ENCODE measurements at places on chromosomes 3 and 15.

GRCh38 chr3:165796701-165797100 is 40.5 kb downstream of the BCHE start:
- no peak for DNase-seq

GRCh38 chr3:158560979-158561378 is 10.0 kb upstream of the MLF1 start:
- no peak for DNase-seq

DNA sequence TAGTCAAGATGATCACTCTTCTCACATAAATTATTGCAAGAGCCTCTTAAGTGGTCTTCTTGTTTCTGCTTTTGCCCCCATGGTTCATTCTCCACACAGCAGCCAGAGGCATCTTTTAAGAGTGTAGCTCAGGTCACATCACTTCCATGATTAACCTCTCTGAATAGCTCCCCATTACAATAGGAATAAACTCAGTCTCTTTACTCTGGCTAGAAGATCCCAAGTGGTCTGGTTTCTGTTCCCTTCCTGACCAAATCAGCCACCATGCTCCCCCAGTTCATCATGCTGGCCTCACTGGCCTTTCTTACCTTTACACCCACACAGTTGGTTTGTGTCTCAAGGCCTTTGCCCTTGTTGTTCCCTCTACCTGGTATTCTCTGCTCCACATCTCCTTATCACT is 8.2 kb downstream of the HHATL start:
- DNase-seq, result no peak

DNA sequence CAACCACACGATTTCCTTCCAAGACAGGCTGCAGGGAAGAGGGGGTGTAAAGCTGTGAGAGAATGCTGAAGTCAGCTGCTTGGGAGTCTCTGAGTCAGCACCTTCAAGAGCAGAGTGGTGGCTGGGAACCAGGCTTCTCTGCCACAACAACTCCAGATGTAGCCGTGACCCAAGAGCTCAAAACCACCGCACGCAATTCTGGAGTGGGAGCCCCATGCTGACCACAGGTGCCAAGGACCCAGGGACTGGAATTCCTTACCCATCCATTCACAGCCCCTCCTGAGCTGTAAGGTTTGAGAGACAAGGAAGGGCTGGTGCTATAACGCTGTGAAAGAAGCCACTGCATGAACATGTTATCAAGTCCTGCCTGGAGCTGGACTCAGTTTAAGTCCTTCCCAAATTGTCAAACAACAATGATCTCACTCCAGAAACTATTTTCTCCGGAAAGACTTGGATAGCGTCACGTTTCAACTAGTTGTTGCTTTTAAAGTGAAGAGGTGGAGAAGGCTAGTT is 61.4 kb downstream of the UMPS start:
- no peak for DNase-seq

DNA sequence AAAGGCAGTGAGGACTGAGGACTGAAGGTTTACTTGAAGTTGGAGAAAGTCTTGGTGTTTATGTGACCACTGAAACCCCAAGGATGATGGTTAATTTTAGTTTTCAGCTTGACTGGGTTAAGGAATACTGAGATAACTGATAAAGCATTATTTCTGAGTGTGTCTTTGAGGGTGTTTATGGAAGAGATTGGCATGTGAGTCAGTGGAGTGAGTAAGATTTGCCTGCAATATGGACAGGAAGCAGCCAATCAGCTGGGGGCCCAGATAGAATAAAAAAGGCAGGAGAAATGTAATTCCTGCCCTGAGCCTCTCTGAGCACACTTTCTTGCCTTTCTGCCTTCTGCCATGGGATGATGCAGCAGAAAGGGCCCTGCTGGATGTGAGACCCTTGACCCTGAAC is 92.4 kb downstream of the KBTBD8 start:
- DNase-seq, result no peak

DNA sequence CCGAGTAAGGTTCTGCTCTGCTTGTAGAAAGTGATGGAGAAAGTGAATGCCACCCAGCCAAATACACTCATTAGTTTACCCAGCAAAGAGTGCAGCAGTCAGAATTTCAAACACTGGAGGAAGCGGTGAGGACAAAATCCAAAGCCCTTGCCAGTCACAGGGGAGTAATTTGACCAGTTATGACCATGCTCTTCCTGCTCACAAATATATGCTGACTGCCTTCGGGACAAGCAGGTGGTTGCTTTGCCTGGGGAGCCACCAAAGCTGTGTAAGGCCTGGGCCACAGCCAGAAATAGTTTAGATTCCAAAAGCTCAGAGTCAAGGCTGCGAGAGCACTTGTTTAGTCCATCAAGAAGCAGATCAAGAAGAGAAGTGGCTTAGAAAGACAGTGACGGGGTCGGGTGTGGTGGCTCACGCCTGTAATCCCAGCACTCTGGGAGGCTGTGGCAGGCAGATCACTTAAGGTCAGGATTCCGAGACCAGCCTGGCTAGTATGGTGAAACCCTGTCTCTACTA is 51.0 kb upstream of the ATP13A3 start:
- DNase-seq, result peak; percentile 55

DNA sequence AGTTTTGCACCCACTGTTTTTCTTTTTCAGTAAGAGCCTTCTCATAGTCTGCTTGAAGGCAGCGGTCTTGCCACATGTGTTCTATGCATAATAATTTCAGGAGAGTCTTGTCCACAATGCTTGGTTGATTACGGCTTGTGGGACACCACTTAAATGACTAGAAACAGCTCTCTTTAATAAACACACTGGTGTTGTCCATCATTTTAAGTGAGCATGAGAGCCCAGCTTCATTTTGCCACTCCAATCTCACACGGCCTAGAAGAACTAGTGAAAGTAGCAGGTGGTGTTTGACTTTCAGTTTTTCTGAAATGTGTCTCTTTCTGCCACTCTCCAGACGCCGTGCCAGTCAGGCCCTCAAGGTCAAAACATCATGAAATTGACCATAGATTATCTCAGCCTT is 292.1 kb downstream of the LPP start:
- no peak for DNase-seq

GRCh38 chr3:194013928-194014327 is 122.0 kb upstream of the HES1 start:
- DNase-seq, result no peak

DNA sequence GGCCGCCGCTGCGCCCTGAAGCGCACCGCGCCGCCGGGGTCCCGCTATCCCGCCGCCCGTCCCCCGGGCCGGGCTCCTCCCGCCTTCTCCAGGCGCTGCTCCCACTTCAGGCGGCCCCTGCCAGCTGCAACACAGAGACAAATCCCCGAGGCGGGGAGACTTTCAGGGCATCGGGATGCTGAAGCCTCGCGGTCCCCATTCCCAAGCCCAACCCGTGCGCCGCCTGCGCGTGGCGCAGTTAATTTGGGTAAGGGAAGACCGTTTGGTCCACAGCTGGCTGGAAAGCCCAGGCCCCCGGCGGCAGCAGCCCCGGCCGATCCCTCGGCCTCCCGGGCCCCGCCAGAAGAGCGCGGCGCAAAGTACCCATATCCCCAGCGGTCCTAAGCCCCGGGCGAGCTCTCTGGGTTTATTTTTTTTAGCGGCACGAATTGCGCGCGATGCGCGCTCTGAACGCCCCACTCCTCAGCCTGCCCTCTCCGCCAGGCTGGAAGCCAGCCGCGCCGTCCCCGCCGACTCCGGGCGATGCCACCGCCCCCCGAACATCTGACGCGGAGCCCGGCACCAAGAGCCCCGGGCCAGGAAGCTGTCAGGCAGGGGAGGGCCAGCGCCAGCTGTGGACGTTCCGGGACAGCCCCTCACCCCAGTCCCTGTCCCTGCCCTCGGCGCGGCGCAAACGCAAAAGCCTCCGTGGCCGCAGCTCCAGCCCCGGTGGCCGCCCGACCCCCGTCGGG is 517 bp downstream of the FBN1 start:
- peak; percentile 81 for DNase-seq

GRCh38 chr3:130773366-130773765 is 26.7 kb upstream of the PIK3R4 start:
- no peak for DNase-seq

DNA sequence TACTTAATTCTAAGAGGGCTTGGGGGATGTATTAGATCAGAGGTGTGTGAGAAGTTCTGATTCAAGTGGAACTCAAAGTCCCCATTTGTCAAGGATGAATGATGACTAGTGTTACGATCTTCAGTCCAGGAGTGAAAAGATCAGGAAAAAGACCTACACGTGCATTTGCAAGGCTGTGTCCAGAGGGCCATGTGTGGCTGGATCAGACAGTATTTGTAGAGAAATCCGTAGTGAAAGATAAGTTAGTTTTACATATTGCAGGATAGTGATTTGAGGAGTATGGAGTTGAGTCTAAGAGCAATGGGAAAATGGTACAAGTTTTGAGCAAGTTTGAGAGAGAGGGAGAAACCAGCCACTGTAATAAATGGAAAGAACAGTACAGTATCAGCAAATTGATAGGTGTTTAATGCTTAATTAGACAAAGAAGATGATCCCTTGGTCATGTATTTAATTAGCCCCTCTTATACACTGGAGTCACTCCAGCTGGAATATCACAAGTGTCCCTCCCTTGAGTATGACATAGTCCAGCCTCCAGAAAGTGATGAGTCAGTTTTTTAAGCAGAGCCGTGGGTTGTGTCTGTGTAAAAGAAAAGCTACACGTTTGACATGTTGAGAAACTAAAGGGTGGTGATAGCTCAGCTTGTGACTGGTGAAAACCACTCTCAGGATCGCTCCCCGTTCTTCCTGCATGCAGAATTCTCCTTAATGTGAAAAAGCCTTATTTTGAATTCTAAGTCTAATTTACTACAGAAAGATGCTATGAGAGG is 348.8 kb downstream of the ROBO1 start:
- DNase-seq, result no peak

GRCh38 chr15:93460717-93461116 is 371.7 kb upstream of the RGMA start:
- no peak for DNase-seq
